ENCODE measurements at places on chromosomes 1 and 21. TPM values are rescaled to one million over a fixed set of nuclear protein-coding genes. Genes with fewer than 3 reads are reported as not detected.

DNA sequence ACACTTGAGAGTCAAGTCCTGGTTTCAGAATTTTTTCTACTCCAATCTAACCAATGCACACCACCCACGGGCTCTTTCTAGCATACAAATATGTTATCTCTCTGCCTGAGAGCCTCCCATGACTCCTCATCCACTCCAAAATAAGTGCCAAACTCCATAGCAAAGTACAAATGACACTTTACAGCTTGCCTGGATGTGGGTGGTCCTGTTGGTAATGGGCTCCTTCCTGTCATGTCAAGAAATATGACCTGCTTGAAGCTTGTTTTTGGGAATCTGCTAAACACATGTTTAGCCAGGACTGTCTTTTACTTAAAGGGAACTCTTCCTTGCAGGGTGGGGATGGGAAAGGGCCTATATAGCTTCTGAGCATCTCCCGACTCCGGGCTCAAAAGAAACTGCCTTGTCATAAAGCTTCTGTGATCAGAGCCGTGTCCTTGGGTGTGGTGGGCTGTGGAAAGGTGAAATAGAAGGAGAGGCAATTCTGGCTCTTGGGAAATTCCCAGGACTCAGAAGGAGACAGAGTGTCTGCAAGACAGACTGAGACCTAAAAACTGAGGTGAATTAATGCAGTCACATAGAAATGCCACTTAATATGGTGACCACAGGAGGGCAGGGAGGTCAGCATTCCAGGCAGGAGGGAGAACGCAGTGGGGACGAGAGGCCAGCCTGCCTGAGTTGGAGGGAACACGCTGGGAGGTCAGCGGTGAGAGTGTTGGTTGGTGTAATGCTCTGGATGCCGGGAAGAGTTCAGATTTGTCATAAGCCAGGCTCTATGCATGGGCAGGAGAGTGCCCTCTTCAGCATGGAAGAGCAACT is 6.1 kb upstream of the IGFN1 start:
- peak; percentile 74 for DNase-seq

DNA sequence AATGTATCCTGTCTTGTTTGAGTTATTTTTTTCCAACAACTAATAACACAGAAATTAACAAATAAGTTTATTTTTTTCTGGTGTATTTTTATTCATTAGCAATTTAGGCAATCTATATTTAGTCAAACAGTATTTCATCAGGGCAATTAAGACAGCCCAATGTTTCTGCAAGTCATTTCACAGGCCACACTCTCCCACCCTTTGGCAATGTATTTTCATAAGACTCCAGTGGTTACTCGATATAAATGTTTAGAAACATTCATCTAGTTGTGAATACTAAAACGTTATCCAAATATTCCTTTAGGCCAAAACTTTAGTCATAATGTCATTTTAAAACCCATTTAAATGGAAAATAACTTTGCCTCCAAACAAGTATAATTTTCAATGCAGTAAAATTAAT is 142.1 kb downstream of the KCNT2 start:
- no peak for DNase-seq

- no peak for DNase-seq
Measured at GRCh38 chr1:197178998-197179397, 32.5 kb upstream of the ASPM start.

GRCh38 chr1:1630191-1630964 is 1.6 kb upstream of the MMP23B start:
- no peak for DNase-seq

GRCh38 chr1:30518696-30519095 is 204.7 kb downstream of the MATN1 start:
- DNase-seq, result no peak

The ACADM gene
- 44.4 TPM for total RNA-seq

The PROX1 gene
- total RNA-seq, result not detected

The CCDC24 gene
- total RNA-seq, result 8.1 TPM

The C8A gene
- not detected for total RNA-seq

All from G401 (cell line).